ENCODE measurements at places on chromosomes 6 and 20.

DNA sequence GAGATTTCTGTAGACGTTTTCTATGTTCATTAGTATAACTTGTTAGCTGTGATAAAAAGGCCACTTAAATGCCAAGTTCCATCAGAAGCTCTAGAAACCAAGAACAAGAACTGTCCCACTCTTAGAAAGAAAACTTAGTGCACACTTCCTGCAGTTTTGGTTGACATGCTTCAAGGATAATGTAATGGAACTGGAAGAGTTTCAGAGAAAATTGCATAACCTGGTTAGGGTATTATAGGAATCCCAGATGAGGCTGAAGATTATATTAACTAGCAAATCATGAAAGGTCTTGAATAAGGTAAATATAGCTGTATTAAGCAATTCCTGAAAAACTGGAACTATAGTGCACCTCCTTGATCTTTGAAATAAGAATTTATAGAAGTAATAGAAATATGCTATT lies 1.8 kb upstream of the PHACTR2 start:
- DNase-seq, result no peak

DNA sequence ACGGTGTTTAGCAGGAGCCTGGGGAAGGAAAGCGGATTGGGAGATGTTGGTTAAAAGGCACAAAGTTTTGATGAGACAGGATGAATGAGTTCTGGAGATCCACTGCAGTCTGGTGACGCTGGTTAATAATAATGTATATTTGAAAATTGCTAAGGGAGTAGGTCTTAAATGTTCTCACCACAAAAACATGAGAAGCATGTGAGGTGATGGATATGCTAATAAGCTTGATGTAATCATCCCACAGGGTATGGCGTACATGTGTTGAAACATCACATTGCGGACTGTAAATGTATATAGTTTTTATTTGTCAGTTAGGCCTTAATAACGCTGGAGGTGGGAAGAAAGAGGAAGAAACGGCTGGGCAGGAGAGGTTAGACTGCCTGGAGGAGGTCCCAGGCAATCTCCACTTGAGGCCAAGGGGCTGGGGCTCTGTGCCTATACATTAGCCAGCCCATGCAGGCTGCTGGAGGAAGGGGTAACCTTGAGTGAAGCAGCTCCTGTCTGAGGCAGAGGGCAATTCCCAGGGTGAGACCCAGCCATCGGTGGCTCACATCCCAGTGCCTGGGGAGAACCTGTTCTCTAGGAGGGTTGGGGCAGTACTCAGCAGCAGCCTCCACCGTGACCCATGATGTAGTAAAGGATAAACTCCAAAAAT lies 188.2 kb upstream of the QKI start:
- DNase-seq, result no peak

- no peak for DNase-seq
These were observed 254.2 kb downstream of the C6orf118 start for GRCh38 chr6:165055231-165055630.

DNA sequence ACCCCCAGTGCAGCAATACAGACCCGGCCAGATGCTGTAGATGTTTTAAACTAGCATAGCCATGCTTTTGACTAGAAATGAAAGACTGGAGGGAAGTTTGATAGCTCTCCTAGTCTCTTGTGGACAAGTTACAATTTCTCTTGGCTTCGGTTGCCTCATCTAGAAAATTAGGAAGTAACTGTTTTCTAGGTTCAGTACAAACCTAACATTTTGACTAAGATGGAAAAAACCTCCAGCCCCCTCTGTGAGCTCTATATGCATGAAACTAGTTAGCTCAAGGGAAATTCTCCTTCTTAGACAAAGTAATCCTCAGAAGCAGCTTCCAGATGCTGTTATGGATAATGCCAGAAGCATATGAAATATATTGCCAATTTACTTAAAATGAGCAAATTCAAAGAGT lies 86.6 kb downstream of the RNF144B start:
- DNase-seq, result no peak

DNA sequence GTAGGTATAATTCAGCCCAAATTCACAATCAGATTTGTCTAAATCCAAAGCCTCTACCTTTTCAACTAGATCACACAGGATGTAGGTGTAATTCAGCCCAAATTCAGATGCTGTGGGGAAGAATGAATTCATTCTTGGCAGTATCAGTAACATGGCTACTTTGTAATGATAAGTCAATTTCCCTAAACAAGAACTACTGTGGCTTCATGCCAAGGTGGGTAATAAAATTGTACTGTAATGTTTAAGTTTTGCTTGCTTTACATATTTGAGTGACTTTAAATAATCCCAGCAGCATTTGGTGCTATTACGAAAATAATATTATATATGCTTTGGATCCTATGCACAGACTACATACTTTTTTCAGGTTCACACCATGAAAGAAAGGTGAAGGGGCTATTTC lies 239.1 kb downstream of the HDGFL1 start:
- no peak for DNase-seq

DNA sequence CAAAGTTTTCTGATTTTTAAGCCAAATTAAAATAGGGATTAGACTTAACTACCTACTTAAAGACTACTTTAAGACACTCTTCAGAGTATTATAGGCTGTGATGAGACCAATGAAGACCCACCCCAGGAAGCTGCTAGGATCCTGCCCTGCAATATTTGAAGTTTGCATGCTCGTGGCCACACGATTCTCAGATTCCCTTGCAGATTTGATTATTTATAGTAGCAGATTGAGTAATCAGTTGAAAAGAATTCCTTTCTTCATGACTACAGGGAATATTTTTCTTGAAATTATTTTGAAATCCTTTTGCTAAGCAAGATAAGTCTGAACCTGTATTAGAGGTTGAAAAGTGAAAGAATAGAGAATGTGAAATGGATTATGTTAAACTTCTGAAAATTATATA lies 122.3 kb downstream of the B3GAT2 start:
- no peak for DNase-seq

DNA sequence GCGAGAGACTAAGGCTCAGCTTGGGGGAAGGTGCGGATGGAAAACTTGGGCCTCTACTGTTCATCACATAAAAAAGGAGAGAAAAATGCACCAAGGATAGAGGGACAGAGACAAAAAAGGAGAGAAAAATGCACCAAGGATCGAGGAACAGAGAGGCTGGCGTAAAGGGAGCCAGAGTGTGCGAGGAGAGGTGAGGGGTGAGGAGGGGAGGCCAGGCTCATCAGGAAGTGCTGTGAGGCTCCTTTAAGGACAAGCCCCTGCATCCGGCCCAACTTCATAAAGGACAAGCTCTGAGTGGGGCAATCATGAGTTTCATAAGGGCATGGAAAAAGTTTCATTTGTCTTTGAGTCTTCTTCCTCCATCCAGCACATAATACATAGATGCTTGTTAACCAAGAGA lies 117.2 kb upstream of the NXT1 start:
- peak; percentile 6 for DNase-seq

DNA sequence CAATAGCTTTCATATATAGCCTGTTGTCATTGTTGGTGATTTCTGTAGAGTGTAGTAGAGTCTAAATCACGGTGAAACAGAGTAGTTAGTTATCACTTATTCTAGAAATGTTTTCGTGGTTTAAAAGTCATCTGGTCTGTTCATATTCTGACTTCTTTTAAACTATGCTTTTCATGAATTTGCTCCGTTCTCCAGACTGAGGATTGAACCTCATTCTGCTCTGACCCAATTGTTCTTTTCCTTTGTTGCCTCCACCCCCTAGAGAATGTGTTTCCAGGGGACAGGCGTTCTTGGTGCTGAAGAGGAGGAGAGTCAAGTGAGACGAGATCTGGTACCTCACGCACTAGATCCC lies 748 bp upstream of the ZNF292 start:
- no peak for DNase-seq

GRCh38 chr6:160831739-160832138 lies 129.7 kb downstream of the PLG start:
- DNase-seq, result no peak

DNA sequence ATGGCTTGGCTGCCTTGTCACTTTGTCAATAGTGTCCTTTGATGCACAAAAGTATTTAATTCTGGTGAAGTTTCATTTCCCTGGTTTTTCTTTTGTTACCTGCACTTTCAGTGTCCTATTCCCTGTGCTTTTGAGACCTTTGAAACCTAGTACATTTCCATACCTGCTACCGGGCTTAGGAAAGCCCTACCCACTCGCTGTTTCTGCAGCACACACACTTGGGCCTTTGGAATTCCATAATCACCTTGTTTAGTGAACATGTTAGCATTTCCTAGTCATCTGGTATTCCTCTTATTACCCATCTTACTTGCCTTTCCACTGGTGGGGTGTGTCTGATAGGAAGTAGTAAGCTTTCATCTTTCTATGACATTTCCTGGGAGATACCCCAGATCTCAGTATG lies 19.3 kb upstream of the SYNDIG1 start:
- no peak for DNase-seq

GRCh38 chr20:38645351-38645750 lies 43.7 kb downstream of the ARHGAP40 start:
- DNase-seq, result no peak

DNA sequence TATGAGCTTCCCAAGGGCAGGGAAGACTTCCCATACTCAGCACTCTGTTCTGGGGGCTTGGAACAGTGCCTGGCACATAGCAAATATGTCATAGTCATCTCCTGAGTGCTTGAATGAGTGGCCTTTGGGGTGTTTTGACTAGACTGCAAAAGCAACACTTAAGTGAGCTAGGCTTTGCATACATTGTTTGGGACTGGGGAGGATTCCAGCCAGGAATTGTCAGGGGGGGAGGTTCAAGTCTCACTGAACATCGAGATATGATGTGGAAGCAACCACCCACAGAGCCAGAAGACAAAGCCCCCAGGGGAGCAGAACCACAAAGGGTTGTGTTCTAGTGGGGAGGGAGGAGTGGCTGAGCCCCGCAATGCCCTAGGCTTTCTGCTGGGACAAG lies 98.4 kb downstream of the SYCP2 start:
- DNase-seq, result no peak

- DNase-seq, result no peak
These were observed 4.8 kb downstream of the ASXL1 start for GRCh38 chr20:32362901-32363364.

DNA sequence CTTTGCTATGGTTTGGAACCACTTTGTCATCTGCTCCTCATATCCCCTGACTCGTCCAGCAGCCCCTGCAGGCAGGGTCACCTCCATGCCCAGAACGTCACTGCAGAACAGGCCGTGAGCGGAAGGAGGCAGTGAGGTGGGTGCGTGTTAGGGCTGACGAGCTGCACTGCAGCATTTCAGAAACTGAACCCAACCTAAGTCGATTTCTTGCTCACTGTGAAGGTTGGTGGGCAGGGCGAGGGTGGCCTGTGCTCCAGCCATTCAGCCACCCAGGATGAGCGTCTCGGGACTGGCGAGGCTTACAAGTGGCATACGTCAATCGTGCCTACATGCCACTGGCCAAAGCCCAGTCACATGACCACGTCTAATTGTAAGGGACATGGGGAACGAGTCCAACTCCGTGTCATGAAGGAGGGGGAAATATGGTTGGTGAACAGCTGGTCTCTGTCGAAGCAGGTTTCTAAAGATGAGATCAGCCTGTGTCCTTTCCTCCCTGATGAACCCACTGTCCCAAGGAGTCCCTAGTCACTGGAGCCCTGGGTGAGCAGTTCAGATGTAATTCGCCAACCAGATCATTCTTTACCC lies 289.1 kb downstream of the TAF4 start:
- DNase-seq, result no peak

- DNase-seq, result no peak
These were observed 27.9 kb upstream of the SLC2A12 start for GRCh38 chr6:134080171-134080795.

DNA sequence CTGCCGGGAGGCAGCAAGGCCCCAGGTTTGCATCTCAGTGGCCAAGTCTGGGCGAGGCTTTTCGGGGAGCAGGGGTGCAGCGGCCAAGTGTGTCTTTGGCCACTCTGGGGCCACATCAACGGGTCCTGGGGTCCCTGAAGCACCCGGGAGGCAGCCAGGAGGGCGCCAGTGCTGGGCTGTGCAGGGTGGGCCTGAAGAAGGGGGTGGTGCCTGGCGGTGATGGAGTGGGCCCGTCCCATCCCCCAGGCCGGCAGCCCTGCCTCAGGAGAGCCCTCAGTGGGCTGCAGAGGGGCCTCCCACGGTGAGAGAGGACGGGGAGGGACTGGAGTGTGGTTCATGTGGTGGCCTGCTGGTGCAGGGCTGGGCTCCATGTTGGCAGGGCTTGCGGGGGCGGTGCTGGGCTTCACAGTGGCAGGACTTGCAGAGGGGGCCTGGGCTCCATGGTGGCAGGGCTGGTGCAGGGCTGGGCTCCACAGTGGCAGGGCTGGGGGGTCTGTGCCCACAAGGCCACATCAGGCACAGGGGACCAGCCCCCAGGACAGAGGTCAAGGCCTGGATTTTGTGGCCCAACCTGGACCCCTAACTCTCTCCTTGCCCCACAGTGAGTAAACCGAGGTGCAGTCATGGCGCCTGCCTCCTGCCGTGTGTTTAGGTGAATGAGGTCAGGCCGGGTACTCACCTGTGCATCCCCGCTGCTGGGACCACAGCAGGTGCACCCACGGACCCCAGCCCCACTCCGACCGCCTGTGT lies 10.5 kb upstream of the BHLHE23 start:
- no peak for DNase-seq

GRCh38 chr6:156599366-156599765 lies 177.8 kb upstream of the ARID1B start:
- no peak for DNase-seq

DNA sequence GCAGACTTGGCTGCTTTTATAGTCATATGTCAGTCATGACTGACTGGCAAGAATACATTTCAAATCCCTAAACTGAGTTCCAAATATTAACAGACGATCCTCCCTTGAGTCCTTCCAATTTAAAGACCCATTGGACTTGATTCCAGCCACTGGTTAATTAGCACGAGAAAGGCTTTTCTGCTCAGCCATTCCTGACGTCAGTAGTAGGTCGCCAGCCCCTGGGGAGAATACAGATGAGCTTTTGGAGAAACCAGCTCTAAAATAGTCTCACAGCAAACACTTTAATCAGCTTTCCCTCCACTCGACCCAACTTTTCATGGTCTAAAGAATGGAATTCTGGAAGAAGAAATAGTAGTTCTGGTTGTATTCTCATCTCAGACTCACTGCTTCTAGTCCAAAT lies 91.6 kb downstream of the SLC22A3 start:
- no peak for DNase-seq

- DNase-seq, result no peak
These were observed 74.5 kb downstream of the MDN1 start for GRCh38 chr6:89745096-89745495.

DNA sequence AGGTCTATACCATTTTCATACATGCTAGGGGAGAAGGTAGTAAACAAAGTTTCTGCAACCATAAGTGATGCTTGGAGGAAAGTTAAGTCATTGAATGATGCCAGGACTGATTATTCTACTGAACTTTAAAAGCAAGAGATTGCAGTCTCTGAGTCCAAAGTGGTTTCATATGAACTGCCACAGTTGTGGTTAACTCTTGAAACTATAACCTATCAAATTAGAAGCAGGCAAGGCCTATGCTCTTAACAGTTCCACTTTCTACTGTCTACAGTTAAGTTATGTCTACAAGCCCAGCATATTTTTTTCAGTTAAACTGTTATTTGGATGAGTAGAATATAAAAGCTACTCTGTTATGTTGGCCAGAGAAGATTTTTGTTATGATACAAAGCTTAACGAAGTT lies 326.5 kb upstream of the RUNX2 start:
- DNase-seq, result no peak
